ENCODE measurements at places on chromosomes 12 and 14.

- H3K27me3 ChIP-seq: peaks cover 21% of the 10 kb centered on the region
- H3K4me3 ChIP-seq: peak within 1 kb of the TSS; percentile 80
- no peak within 1 kb of the TSS for H3K27ac ChIP-seq
- H3K36me3 ChIP-seq: 0 out of 2 replicates have a peak, but pooled peaks cover 3% of the 10 kb centered on the region
These were observed at the start of gene ISM2 for GRCh38 chr14:77498120-77498979. TSS of gene ISM2 (minus strand) at chr14:77498816. CDS start at chr14:77498793, 23 bp downstream.

DNA sequence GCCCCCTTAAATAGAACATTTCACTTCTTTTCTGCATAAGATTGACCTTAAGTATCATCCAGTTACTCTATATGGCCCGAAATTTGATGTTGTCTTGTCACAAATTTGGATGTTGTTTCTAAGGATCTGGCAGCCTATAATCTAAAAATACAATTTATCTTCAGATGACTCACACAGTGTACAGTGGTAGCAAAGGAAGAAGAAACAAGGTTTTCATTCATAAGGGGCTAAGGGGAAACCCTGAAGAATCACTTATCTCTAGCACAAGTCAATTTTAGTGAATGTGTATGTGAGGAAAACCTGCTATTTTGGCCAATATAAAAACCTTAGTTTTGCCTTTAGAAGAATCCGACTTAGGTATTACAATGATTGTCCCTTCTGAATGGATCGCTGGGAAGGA, 606.3 kb upstream of the LRFN5 start:
- no peak for DNase-seq
- no peaks in the 10 kb centered on the region for H3K27me3 ChIP-seq
- H3K4me3 ChIP-seq: no peak overlapping the region

DNA sequence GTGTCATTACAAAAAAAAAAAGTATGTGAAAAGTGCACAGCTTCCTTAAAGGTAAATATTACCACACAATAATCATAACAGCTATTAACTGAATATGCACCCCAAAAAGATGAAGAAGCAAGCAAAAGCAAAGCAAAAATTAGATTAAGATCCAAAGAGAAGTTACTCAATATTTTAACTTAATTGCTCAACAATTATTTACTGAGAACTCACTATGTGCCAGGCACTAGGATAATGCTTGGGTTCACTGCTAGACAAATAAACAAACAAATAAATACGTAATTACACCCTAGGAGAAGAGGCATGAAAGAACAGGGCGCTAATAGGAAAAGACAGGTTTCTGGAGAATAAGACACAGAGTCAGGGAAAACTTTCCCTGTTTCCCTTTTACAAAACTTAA, 33.4 kb downstream of the PPP1R12A start:
- H3K27me3 ChIP-seq: no peaks in the 10 kb centered on the region
- no peak overlapping the region for H3K27ac ChIP-seq
- H3K4me3 ChIP-seq: no peak overlapping the region
- H3K36me3 ChIP-seq: no peaks in the 10 kb centered on the region
- H3K4me1 ChIP-seq: no peaks in the 10 kb centered on the region

- H3K27me3 ChIP-seq: no peaks in the 10 kb centered on the region
- DNase-seq: no peak
- H3K36me3 ChIP-seq: peaks cover 10% of the 10 kb centered on the region
- H3K4me1 ChIP-seq: 0 out of 2 replicates have a peak, but pooled peaks cover 2% of the 10 kb centered on the region
These were observed 524.6 kb downstream of the TMEM132D start for GRCh38 chr12:129379076-129379804.

DNA sequence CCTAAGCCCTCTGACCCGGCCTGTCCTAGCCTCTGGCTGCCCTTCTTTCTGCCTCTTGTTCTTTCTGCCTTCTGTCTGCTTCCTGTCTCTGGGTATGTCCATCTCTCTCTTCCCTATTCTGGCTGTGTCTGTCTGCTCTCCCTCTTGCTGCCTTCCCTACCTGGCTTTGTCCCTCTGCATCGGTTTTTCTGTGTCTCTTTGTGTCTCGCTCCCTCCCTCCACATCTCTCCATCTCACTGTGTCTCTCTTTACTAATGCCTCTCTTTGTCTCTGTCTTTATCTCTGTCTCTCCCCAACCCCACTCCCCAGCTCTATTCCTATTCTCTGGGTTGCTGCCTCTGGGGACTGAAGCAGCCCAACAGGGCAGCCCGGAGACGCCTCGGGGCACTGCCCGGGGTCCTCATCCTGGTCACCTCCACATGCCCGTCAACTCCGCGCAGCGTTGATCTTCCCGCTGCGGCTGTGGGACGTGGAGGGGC, 10.1 kb downstream of the SHMT2 start:
- H3K36me3 ChIP-seq: peaks cover 3% of the 10 kb centered on the region
- peaks cover 56% of the 10 kb centered on the region for H3K27me3 ChIP-seq
- peak; percentile 59 for DNase-seq
- H3K27ac ChIP-seq: no peak overlapping the region

DNA sequence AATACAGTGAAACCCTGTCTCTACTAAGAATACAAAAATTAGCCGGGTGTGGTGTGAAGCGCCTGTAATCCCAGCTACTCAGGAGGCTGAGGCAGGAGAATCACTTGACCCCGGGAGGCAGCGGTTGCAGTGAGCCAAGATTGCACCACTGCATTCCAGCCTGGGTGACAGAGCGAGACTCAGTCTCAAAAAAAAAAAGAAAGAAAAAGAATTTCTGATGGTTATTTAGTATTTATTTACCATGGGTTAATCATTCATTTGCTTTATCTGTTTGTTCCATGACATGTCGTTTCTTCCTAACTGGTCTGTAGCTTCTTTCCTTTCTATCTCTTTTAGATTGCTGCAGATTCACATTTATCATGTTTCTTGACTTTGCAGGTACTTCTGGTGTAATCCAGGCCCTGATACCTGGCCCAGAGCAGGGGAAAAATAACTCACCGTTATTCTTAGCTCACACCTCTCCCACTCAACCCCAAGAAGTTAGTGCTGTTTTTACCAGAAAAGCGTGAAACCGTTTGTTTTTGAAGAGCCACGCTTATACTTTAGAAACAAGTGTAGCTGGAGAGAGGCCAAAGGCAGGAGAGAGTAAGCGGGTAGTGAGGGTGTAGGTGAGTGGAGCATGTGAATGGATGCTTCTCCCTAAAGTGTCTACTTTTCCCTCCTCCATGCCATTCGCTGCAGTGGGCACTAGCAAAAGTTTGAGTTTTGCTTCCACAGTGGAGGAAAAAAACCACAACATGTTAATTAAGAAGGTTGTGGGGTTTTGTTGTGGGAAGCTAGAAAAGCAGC, 45.4 kb downstream of the SRGAP1 start:
- 0 out of 2 replicates have a peak, but pooled peaks cover 4% of the 10 kb centered on the region for H3K36me3 ChIP-seq
- no peaks in the 10 kb centered on the region for H3K27me3 ChIP-seq
- DNase-seq: no peak
- peaks cover 10% of the 10 kb centered on the region for H3K4me1 ChIP-seq
- H3K4me3 ChIP-seq: no peak overlapping the region
- no peak overlapping the region for H3K27ac ChIP-seq

DNA sequence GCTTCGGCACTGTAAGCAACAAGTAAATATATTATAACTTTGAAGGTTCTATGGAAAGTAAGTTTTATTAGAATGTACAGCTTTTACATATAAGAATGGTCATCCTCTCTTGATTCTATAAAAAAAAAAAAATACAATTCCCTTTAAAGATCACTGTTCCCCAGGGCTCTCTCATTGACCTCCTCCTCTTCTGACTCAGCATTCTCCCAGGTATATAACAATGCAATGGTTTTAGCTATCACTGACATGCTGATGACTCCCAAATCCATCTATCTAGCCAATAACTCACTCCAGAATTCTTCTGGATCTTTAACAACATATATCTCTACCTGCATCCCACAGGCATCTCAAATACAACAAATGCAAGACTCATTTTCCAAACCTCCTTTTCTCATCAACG, 62.7 kb downstream of the EEA1 start:
- H3K4me3 ChIP-seq: no peak overlapping the region
- no peak overlapping the region for H3K27ac ChIP-seq
- no peaks in the 10 kb centered on the region for H3K27me3 ChIP-seq
- peaks cover 4% of the 10 kb centered on the region for H3K4me1 ChIP-seq
- no peak for DNase-seq

DNA sequence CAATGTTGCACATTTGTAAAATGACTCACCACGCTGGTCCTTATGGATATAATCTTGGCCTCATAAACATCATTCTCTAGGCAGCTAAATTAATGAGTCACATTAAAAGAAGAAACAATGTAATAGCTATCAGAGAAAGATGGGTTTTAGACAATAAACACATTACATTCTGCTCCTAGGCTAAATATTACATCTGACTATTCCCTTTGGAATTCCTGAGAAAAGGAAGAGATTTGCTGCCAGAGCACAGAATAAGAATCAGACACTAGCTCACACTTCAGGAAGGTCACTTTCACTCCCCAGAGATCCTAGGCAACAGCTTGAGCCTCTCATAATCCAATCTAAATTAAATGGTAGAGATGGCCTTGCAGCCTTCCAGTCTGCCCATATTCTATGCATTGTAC, 218.2 kb downstream of the PTPRO start:
- H3K36me3 ChIP-seq: no peaks in the 10 kb centered on the region
- no peak overlapping the region for H3K27ac ChIP-seq
- no peaks in the 10 kb centered on the region for H3K4me1 ChIP-seq
- no peak for DNase-seq
- no peak overlapping the region for H3K4me3 ChIP-seq

GRCh38 chr14:99028521-99028920, 243.5 kb downstream of the BCL11B start:
- H3K27me3 ChIP-seq: no peaks in the 10 kb centered on the region
- no peaks in the 10 kb centered on the region for H3K4me1 ChIP-seq
- H3K4me3 ChIP-seq: no peak overlapping the region

- H3K27me3 ChIP-seq: no peaks in the 10 kb centered on the region
- no peak overlapping the region for H3K4me3 ChIP-seq
- no peaks in the 10 kb centered on the region for H3K4me1 ChIP-seq
- no peak for DNase-seq
These were observed 354.2 kb upstream of the ATP2B1 start for GRCh38 chr12:90062799-90063198.

DNA sequence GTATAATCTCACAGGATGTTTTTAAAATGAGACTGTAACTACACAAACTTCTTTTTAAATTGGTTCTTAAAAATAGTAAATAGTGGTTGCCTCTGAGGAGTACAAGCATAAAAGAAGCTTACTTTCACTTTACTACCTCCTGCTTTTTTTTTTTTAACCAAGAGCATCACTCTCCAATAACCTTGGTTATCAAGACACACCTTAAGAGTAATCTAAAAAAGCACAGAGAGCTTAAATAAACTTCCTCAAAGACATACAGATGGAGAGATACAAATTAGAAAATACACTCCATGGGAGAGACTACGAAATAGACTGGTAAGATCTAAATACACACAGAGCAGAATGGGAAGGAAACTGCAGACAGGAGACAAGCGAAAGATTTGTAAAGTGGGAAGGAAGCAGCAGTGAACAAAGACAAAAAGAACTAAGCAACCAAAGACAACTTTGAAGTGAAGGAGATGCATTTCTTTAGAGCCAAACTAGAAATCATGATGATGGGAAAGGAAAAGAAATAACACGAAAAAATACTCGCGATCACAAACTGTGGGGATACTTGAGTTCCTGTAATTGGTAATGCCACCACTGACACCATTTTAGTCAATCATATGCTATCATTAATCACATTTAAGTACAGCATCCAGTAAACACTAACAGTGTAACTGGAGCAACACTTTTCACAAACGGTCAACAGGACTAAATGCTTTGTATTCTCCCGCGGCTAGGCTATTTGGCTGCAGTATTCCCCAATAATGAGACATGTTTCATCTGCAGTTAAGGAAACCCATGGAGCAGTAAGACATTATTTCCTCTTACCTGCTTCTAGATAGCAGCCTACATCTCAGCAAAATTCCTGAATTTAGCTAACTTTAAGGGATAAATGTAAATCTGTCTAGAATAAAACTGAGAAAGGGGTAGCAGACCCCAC, 8.2 kb downstream of the SINHCAF start:
- no peak overlapping the region for H3K27ac ChIP-seq
- peaks cover 17% of the 10 kb centered on the region for H3K36me3 ChIP-seq
- DNase-seq: no peak
- no peaks in the 10 kb centered on the region for H3K27me3 ChIP-seq

All from H9 (cell line).